ENCODE measurements at places on chromosomes 4 and X.

DNA sequence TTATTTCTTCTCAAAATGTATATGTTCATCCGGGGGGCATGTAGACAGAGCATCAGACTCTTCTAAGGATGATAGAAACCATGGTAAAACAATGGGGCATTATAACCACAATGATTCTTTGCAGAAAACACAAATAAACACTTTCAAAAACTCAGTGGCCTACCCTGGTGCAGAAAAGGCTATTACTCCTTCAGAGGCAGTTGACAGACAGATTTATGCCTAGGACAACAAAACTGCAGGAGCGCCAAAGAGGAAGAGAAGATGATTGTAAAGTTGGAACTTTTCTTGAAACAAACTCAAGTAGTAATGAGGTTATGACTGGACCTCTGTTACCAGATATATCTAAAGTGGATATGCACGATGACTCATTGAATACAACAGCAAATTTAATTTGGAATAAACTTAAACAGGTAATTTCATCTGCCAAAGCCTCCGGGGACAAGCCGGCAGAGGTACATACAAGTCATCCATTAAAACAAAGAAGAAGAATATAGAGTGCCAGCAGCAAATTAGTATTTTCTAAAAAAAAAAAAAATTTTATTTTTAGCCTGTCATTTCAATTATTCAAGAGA, 1068.4 kb upstream of the INTU start:
- DNase-seq = no peak

- no peak for DNase-seq
These were observed 269.9 kb downstream of the OPHN1 start for GRCh38 chrX:68163441-68163840.

DNA sequence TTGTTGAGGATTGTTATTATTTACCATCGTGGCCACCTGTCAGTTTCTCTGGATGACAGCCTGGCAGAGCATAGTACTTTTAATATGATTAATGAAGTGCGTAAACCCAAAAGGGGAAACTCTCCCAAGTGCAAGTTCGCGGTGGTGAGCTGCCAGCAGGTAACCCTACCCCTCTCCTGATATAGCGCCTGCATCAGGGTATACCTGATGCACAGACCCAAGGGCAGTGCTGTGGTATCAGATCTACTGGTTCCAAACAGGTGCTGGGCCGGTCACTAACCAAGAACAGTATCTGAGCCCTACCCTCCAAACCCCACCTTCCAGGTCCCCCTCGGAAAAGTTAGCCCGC, 1.6 kb downstream of the RNF150 start:
- no peak for DNase-seq

GRCh38 chr4:24240655-24241054, 343.7 kb downstream of the DHX15 start:
- DNase-seq = no peak

- DNase-seq = no peak
These were observed 69.9 kb downstream of the COX7B2 start for GRCh38 chr4:46839128-46839527.

DNA sequence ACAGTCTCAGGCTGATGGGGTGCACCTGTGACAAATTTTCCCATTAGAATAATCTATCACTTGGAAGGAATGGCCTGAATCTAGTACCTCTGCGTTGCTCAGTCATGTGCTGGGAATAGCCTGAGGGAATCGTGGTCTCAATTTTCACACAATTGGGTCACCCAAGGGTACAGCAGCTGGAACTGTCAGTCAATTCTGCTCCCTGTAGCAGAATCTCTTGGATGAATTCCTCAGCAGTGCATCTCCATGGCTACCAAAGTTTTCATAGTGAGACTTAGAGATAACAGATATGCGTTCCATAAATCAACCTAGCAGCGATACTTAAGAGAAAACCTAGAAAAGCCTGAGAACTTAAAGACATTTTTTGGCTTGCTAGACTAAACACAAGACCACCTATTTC, 288.7 kb upstream of the CTSO start:
- DNase-seq = no peak

DNA sequence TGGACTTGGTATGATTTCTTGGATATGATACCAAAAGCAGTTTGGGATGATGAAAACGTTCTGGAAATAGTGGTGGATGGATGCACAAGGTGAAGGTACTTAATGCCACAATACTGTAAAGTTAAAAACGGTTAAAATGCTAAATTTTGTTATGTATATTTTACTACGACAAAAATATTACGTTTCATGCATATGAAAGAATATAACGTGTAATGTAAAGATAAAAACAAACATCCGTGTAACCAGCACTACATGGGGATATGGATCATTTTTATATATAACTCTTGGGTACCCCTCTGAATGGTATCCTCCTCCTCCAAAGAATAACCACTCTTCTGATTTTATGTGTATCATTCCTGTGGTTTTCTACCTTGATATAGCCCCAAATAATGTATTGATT, 862 bp upstream of the CENPU start:
- no peak for DNase-seq

- no peak for DNase-seq
These were observed 29.3 kb downstream of the CXorf58 start for GRCh38 chrX:23937100-23937499.

DNA sequence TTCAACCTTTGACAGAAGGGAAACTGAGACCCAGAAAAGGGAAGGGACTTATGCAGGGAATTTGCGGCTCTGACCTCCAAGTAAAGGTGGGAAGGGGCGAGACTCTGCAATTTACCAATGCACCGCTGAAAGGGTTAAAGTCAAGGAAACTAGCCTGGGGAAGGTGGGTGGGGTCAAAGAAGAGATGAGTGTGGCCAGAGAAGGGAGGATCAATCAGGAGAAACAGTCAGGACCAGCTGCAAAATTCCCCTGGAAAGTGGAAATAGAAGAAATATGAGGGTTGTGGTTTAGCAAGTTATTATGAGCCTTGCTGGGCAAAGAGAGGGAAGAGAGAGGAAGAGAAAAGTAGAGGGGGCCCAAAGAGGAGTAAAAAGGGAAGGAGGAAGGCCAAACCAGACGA, 30.5 kb downstream of the STARD8 start:
- DNase-seq = no peak

DNA sequence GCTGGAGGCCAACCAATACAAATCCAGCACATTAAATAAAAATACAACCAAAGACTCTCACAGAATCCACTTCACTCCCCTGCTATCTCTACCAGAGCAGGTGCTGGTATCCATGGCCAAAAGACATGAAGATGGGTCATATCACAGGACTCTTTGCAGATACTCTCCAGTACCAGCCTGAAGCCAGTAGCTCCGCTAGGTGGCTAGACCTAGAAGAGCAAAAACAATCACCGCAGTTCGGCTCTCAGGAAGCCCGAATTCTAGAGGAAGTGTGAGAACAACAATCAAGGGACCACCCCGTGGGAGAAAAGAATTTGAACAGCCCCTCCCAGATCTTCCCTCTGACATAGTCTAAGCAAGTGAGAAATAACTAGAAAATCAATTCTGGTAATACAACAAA, 20.2 kb downstream of the CLIC2 start:
- no peak for DNase-seq

- no peak for DNase-seq
These were observed 160.6 kb downstream of the BCOR start for GRCh38 chrX:39936886-39937770.

- DNase-seq = peak; percentile 4
These were observed at the start of gene NSUN7 for GRCh38 chr4:40749717-40750460. TSS of gene NSUN7 (plus strand) at chr4:40749955. CDS start at chr4:40750694, 739 bp downstream.

DNA sequence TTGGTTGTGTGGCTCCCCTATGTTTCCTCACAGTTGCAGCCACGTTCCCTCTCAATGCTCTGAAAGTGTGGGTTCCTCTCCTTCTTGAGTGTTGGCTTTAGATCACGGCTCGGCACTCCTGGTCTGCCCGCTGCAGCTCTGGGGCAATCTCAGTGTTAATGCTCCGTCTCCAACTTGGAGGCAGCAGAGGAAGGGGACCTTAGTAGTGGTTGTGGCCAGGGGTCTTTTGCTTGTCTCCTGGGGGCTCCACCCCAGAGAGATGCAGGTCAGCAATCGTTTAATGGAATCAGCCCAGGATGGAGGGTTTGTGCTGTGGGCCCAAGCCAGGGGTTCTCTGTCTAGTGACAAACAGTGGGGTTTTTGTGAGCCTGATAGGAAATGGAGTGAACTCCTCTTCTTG, 849.4 kb upstream of the DIAPH2 start:
- DNase-seq = no peak

GRCh38 chrX:13119386-13119785, 75.0 kb upstream of the FAM9C start:
- DNase-seq = no peak

- no peak for DNase-seq
These were observed 149.2 kb downstream of the AWAT2 start for GRCh38 chrX:69900491-69900890.

DNA sequence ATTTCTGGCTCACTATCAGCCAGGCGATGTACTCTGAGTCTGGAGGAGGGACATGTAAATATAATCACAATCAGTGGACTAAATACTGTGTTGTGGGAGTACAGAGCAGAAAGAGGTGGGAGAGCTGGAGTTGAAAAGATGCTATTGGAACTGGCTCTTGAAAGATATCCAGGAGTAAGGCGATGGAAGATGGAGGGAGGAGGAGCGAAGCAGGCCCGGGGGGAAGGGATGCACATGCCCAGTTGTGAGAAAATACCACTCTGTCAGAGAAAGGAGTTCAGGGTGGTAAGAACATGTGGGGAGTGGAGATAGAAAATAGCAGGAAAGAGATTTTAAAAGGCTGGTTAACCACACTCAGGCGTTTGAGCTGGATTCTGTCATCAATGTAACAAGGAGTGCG, 216.9 kb upstream of the ETNPPL start:
- DNase-seq = no peak

- no peak for DNase-seq
These were observed 15.6 kb downstream of the PJA1 start for GRCh38 chrX:69149466-69150280.

- no peak for DNase-seq
These were observed 119.6 kb downstream of the PDLIM5 start for GRCh38 chr4:94571298-94571697.

- no peak for DNase-seq
These were observed 265.9 kb downstream of the CBLL2 start for GRCh38 chrX:22538580-22538979.

GRCh38 chr4:32042486-32043247, 1322.5 kb downstream of the PCDH7 start:
- DNase-seq = no peak

DNA sequence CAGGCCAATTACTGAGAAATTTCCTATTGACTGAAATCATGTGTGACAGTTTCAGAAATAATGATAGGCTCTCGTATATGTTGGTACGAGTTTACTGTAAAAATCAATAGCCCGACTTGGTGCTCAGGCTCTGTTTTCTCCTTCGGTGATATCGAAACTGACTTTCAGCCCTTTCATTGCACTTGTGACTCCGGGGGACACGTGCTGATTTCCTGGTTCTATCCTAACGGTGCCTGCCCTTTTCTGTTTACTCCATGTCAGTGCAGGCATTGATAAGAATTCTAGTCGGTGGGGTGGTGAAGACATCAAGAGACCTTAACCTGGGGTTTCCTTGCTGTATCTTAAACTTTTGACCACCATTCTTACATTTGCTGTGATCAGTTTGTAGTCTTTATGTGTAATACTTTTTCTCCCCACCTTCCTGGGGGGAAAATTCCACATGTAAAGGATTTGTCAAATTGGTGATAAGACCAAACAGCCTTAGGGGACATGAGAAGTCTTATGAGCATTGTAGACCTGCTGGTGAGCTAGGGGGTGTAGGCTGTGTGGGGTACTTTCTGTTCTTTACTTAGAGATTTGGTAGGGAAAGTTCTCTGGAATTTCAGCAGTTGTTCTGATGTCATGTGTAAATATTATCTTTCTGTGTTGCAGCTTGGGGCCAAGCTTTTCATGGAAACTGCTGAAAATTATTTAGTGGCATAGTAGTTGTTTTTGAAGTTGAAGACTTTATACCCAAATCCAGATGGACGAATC, 52.7 kb downstream of the TMEM131L start:
- no peak for DNase-seq

GRCh38 chr4:4729206-4729605, 130.3 kb upstream of the MSX1 start:
- DNase-seq = no peak

- no peak for DNase-seq
These were observed 145.4 kb upstream of the MAP3K15 start for GRCh38 chrX:19660604-19661255.

DNA sequence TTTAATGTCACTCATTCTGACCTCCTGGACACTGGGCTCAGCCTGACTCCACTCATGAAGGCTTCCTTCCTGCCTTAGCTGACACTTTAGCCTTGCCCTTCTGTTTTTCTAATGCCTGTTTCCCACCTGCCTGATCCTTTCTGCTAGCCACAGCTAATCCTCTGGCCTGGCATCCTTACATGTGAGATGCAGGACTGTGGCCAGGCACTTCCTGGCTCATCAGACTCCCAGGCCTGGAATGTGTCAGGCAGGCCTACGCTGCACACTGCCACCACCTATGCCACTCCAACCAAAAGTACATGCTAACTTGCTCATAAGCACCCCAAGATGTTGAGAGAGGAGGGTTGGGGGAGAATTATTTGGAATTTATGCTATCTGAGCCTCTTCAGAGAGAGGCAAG, 138.8 kb upstream of the NALF2 start:
- DNase-seq = no peak

DNA sequence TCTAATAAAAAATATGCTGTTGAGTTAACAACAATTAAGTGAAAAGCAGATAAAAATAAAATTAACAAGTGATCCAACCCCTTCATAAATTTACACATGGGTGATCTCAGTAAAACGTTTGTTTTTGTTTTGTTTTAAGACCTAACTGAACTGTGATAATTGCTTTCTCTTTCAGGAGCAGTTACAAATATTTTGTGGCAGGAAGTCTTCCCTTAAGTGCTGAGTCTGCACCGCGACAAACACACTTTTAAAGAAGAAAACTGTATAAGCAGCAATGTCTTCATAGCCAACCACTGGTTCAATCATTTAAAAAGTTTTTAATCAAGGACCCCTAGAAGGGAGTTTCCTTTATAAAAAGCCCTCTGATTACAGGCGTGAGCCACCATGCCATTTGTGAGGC, 53.7 kb upstream of the NFKB1 start:
- no peak for DNase-seq

GRCh38 chr4:129561886-129562671, 466.1 kb downstream of the C4orf33 start:
- DNase-seq = no peak

DNA sequence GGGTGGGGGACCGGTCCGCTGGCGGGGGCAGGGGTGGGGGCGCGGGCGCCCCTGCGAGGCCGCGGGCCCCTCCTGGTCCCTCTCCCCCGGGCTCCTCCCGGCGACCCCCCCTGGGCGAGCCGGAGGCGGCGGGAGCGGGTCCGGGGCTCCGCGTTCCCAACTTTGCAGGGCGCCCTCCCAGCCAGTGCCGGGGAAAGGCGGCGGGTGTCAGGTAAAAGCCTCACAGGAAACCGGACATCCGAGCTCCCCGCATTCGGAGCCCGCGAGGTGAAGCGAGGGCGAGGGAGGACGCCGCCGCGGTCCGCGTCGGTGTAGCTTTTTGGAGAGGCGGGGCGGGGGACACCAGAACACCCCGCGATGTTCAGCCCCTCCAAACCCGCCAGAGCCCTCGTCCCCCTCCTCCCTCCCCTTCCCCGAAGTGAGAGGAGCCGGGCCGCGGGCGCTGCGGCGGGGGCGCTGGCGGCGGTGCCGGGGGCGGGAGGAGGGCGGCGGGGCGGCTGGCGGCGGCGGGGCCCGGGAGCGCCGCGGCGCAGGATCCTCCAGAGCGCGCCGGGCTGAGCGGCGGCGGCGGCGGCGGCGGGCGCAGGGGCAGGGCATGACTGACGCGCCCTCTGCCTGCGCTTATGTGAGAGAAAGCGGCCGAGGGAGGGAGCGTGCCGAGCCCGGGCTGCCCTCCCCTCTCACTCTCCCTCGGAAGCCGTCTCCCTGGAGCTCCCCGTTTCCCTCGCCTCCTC, at the start of gene VEGFC:
VEGFC (minus strand) TSS at position 597 of the 734 bp plus-strand sequence. CDS start 611 bp downstream, outside the sequence.
- DNase-seq = no peak

Data from activated CD4-positive, alpha-beta T cell treated with anti-CD3 and anti-CD28 coated beads for 4 hours (primary cell).